ENCODE measurements at places on chromosomes 7 and 10.

GRCh38 chr10:856416-857157 lies 74.9 kb downstream of the LARP4B start:
- no peak for DNase-seq

DNA sequence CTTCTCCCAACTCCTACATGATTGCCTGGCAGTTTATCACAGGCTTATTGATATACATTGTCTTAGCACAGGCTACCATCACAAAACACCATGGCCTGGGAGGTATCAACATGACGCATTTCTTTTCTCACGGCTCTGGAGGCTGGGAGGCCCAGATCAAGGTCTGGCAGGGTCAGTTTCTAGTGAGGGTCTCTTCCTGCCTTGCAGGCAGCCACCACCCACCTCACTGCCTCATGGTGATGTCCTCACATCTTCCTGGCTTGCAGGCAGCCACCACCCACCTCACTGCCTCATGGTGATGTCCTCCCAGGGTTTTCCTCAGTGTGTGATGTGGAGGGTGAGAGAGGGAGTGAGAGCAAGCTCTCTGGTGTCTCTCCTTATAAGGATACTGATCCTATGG lies 599.3 kb upstream of the MKI67 start:
- no peak for DNase-seq

DNA sequence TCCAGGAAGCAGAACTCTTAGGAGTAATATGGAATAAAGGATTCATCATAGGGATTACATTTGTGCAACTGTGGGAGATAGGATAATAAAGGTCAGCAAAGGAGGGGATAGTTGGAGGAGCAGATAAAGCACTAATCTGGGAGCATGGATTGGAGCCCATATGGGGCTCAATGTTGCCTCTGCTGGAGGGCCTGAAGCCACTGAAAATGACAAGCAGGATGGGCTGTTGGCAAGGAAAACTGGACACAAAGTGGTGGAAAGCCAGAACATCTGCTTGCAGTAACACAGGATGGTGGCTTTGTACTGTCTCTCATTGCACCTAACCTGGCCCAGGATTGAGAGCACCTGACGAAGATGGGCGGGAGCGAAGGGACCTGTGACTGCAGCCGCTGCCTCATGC lies 15.0 kb upstream of the COMMD3 start:
- DNase-seq, result no peak

DNA sequence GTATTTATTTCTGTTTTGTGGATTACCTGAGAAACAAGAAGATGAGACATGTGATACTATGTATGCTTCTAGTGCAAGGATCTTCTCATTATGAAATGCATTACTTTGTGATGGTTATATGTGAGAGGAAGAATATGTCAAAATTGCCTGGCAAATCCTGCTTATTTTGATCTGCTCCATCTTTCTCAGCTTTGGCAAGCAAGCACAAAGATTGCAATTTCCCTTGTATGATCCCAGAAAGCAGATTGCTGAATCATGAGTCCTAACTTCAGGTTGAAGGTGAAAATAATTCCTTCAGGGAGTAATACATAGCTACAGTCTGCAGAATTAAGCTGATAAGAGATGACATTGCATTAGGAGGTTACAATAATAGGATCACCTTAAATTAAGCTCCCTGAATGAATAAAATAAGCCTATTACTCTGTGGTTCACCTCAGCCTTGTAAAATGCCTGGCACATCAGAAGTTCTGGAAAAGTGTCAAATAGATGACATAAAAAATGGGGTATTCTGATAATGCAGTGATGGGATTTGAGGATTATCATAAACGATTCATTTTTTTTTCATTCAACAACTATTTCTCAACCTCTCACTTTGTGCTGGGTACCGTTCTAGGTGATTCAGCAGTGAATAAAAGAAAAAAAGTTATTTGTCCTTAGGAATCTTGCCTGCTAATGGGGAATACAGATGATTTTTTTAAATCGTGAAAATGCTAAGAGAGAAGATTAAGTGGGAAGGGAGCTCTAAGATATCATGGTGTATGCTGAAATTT lies 120.7 kb downstream of the CHN2 start:
- no peak for DNase-seq

DNA sequence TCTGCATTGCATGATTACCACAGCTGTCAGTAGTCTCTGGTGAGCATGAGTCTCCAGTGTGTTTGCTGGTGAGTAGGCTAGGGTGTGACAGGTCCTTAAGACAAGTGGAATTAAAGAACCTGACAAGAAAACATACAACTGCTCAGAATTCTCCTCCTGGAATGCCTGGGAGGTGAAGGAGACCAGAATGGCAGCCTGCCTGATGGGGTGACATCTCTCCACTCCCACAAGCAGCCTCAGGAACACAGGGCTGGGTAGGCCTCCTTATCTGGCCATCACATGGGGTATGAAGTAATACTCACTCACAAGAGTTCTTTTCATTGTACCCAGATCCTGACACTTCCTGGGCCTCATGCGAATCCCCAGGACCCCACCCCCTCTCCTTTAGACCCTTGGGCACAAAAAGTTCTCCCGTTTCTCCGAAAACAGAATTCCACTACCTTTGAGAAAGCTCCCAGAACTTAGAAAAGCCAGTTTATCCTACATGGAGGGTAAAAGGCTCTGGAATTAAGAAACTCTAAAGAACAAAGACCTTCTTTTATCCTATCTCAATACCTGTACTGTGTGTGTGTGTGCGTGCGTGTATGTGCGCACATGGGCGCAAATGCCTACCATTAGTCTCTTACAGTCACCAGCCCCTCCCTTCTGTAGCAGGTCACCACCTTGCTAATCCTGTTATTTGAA lies 33.4 kb upstream of the C1GALT1 start:
- DNase-seq, result no peak

GRCh38 chr10:94038024-94038423 lies 44.3 kb downstream of the PLCE1 start:
- DNase-seq, result no peak

Measured in NCI-H2081 treated with DMSO at 0.1 percent for 48 hours (cell line).